Endothelial cell (in vitro differentiated cells): ENCODE measurements at places on chromosomes 6 and 20. TPM values are rescaled to one million over a fixed set of nuclear protein-coding genes. Genes with fewer than 3 reads are reported as not detected.

The LPA gene
- not detected for total RNA-seq

The PRR18 gene
- total RNA-seq, result 1.1 TPM

GRCh38 chr6:16766043-16766536 is 4.8 kb upstream of the ATXN1 start:
- peaks cover 4% of the 10 kb centered on the region for H3K4me1 ChIP-seq
- no peak overlapping the region for H3K27ac ChIP-seq
- no peak overlapping the region for H3K4me3 ChIP-seq
- DNase-seq, result no peak

GRCh38 chr6:42791706-42792320 is 10.0 kb downstream of the BICRAL start:
- no peaks in the 10 kb centered on the region for H3K27me3 ChIP-seq
- no peak for DNase-seq
- no peak overlapping the region for H3K27ac ChIP-seq
- peaks cover 6% of the 10 kb centered on the region for H3K4me1 ChIP-seq
- H3K4me3 ChIP-seq, result no peak overlapping the region

GRCh38 chr20:54079652-54080051 is 9.3 kb upstream of the BCAS1 start:
- no peak overlapping the region for H3K27ac ChIP-seq
- no peak overlapping the region for H3K4me3 ChIP-seq
